ENCODE measurements at places on chromosomes 16 and 17.
A peak's percentile ranks its signal among the peaks of the same experiment; 100 is the strongest.

DNA sequence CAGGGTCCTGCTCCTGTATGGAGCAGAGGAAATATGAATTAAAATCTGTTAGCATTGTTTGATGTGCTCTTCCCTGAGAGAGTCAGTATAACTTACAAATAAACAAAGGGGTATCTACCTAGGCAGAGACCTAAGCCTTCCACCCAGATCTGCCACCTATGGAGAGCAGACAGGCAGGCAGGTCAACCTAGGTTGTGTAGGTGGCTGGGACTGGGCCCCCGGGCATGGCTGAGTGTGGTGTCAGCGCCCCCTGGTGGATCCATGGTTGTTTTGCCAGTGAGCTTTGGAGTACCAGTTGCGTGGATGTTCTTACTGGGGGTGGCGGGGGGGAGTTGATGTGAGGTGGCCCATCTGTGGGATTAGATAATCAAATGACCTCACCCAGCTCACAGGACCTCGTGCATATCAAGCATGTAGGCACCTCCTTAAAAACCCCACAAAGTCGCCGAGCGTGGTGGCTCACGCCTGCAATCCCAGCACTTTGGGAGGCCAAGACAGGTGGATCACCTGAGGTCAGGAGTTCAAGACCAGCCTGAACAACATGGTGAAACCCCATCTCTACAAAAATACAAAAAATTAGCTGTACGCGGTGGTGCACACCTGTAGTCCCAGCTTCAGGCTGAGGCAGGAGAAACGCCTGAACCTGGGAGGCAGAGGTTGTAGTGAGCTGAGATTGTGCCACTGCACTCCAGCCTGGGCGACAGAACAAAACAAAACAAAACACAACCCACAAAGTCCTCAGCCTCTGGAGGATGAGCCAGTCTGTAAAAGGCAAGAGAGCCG lies 17.6 kb downstream of the DUS2 start:
- H3K36me3 ChIP-seq, result peaks cover 10% of the 10 kb centered on the region
- peak; percentile 54 for DNase-seq
- no peak overlapping the region for H3K27ac ChIP-seq
- H3K4me1 ChIP-seq, result no peaks in the 10 kb centered on the region

- H3K36me3 ChIP-seq, result peaks cover 57% of the 10 kb centered on the region
- no peak overlapping the region for H3K27ac ChIP-seq
- no peak overlapping the region for H3K4me3 ChIP-seq
- H3K27me3 ChIP-seq, result no peaks in the 10 kb centered on the region
- DNase-seq, result no peak
- peaks cover 25% of the 10 kb centered on the region for H3K4me1 ChIP-seq
Observed at GRCh38 chr16:9099131-9099625, 7.7 kb downstream of the HAPSTR1 start.

GRCh38 chr17:61868074-61868473 lies 4.7 kb upstream of the BRIP1 start:
- H3K27ac ChIP-seq, result no peak overlapping the region
- H3K36me3 ChIP-seq, result peaks cover 22% of the 10 kb centered on the region
- peaks cover 5% of the 10 kb centered on the region for H3K4me1 ChIP-seq
- no peak for DNase-seq

- H3K4me1 ChIP-seq, result no peaks in the 10 kb centered on the region
- DNase-seq, result no peak
- no peaks in the 10 kb centered on the region for H3K36me3 ChIP-seq
- no peak overlapping the region for H3K27ac ChIP-seq
Observed at GRCh38 chr17:12342609-12343435, 322.1 kb downstream of the MAP2K4 start.

DNA sequence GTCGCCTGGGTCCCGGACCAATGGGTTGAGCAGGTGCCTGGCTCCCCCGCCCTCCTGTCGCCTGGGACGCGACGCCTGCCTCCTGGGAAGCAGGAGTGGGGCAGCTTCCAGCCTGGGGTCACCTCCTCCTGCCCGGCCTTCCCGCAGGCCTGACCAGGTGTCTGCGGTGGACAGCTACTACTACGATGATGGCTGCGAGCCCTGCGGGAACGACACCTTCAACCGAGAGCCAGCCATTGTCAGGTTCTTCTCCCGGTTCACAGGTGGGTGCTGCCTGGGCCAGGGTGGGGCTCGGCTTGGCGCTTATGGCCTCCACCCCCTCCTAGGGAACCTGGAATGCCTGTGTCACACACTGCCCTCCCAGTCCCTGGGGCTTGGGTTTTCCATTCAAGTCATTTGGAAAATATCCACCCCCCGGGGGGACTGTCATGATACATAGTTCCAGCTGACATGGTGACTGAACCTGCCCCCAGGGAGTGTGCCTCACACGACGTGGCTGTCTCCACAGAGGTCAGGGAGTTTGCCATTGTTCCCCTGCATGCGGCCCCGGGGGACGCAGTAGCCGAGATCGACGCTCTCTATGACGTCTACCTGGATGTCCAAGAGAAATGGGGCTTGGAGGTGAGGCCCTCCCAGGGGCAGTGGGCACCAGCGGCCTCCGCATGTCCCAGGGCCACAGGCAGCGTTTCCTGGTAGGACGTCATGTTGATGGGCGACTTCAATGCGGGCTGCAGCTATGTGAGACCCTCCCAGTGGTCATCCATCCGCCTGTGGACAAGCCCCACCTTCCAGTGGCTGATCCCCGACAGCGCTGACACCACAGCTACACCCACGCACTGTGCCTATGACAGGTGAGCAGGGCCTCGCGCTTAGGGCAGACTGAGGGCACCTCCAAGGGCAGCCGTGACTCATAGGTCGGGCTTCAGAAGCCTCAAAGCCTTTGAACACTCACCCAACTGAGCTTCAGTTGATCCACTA lies 2.3 kb downstream of the DNASE1 start:
- peak overlapping the region; percentile 96 for H3K27ac ChIP-seq
- peaks cover 18% of the 10 kb centered on the region for H3K4me1 ChIP-seq
- H3K27me3 ChIP-seq, result no peaks in the 10 kb centered on the region
- peaks cover 71% of the 10 kb centered on the region for H3K36me3 ChIP-seq

- H3K27me3 ChIP-seq, result no peaks in the 10 kb centered on the region
- H3K36me3 ChIP-seq, result peaks cover 2% of the 10 kb centered on the region
- H3K4me3 ChIP-seq, result peak within 1 kb of the TSS; percentile 95
- peaks cover 45% of the 10 kb centered on the region for H3K4me1 ChIP-seq
- DNase-seq, result peak; percentile 97
Observed at GRCh38 chr17:41918314-41919164, at the start of gene ACLY. Gene ACLY, minus strand, starts transcription at chr17:41918951. Its CDS starts 5,078 bp downstream, at chr17:41913873.

GRCh38 chr16:54351171-54351570 lies 64.6 kb upstream of the IRX3 start:
- H3K4me3 ChIP-seq, result no peak overlapping the region
- no peak overlapping the region for H3K27ac ChIP-seq
- no peaks in the 10 kb centered on the region for H3K36me3 ChIP-seq
- DNase-seq, result no peak

- H3K27me3 ChIP-seq, result no peaks in the 10 kb centered on the region
- DNase-seq, result no peak
- H3K4me3 ChIP-seq, result no peak overlapping the region
- peaks cover 23% of the 10 kb centered on the region for H3K4me1 ChIP-seq
Observed at GRCh38 chr16:3142770-3143169, 7.9 kb downstream of the ZNF213 start.

DNA sequence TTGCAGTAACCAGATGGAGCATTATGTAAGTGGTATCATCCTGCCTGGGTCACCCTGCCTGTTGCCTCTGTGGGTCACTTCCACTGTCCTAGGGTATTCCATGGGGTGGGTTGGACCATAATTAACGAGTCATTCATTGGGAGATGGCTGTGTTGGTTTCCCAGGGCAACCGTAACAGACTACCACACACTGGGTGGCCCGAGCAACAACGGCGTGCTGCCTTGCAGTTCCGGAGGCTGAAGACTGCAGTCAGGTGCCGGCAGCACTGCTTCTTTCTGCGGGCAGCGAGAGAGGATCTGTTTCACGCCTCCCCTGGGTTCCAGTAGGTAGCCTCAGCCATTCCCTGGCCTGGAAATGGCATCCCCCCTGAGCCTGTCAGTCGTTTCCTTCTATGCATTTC lies 28.9 kb upstream of the CMIP start:
- H3K27ac ChIP-seq, result no peak overlapping the region
- no peaks in the 10 kb centered on the region for H3K36me3 ChIP-seq
- H3K27me3 ChIP-seq, result no peaks in the 10 kb centered on the region
- H3K4me3 ChIP-seq, result no peak overlapping the region
- DNase-seq, result no peak
- H3K4me1 ChIP-seq, result no peaks in the 10 kb centered on the region

GRCh38 chr16:7372095-7372494 lies 39.5 kb downstream of the RBFOX1 start:
- H3K27me3 ChIP-seq, result no peaks in the 10 kb centered on the region
- DNase-seq, result no peak
- no peaks in the 10 kb centered on the region for H3K4me1 ChIP-seq
- H3K27ac ChIP-seq, result no peak overlapping the region
- no peaks in the 10 kb centered on the region for H3K36me3 ChIP-seq

- no peaks in the 10 kb centered on the region for H3K36me3 ChIP-seq
- H3K27ac ChIP-seq, result peak overlapping the region; percentile 33
- H3K4me1 ChIP-seq, result peaks cover 9% of the 10 kb centered on the region
Observed at GRCh38 chr16:8505327-8505991, 84.9 kb downstream of the TMEM114 start.

GRCh38 chr17:80937462-80938381 lies 53.9 kb upstream of the CHMP6 start:
- DNase-seq, result no peak
- H3K4me3 ChIP-seq, result no peak overlapping the region
- no peak overlapping the region for H3K27ac ChIP-seq
- peaks cover 7% of the 10 kb centered on the region for H3K4me1 ChIP-seq
- peaks cover 12% of the 10 kb centered on the region for H3K36me3 ChIP-seq

DNA sequence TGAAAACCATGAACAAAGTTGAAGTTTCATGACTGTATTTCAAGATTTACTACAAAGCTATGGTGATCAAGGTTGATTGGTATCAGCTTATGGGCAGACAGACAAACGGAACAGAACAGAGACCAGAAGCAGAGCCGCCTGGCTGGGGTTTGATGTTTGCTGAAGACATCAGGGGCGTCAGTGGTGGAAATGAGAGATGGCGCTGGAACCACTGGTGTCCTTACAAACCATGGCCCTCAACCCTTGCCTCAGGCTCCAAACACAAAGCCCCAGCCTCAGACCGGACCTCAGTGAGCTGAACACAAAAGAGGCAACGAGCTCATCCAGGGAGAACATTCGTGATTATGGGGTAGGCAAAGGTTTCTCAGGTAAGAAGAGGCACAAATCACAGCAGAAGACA lies 113.0 kb upstream of the METRNL start:
- no peaks in the 10 kb centered on the region for H3K36me3 ChIP-seq
- no peak overlapping the region for H3K4me3 ChIP-seq
- H3K4me1 ChIP-seq, result peaks cover 4% of the 10 kb centered on the region
- no peaks in the 10 kb centered on the region for H3K27me3 ChIP-seq
- H3K27ac ChIP-seq, result no peak overlapping the region
- DNase-seq, result no peak

- no peaks in the 10 kb centered on the region for H3K4me1 ChIP-seq
- no peak for DNase-seq
- no peak overlapping the region for H3K4me3 ChIP-seq
- no peak overlapping the region for H3K27ac ChIP-seq
- no peaks in the 10 kb centered on the region for H3K36me3 ChIP-seq
- no peaks in the 10 kb centered on the region for H3K27me3 ChIP-seq
Observed at GRCh38 chr16:52501746-52502145, 45.2 kb downstream of the TOX3 start.

DNA sequence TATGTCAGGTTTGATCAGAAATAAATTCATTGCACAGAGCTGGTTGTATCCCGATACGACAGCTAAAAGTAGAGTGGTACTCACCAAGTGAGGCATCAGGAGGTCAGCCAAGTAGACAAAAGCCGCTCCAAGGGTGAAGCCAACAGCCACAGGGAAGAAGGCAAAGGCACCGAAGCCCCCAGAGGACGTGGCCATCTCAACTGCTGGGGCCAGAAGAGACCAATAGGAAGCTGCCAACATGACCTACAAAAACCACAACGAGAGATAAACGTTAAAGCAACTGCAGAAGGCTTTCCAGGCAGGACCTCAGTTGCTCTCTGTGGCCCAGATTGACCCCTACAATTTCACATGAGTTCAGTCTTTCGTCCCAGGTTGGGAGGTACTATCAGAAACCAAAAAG lies 61.0 kb downstream of the SLC39A11 start:
- H3K27ac ChIP-seq, result no peak overlapping the region
- DNase-seq, result no peak
- no peak overlapping the region for H3K4me3 ChIP-seq
- peaks cover 23% of the 10 kb centered on the region for H3K4me1 ChIP-seq
- H3K36me3 ChIP-seq, result no peaks in the 10 kb centered on the region
- H3K27me3 ChIP-seq, result no peaks in the 10 kb centered on the region

- no peak for DNase-seq
- H3K4me1 ChIP-seq, result no peaks in the 10 kb centered on the region
- H3K36me3 ChIP-seq, result peaks cover 53% of the 10 kb centered on the region
- H3K4me3 ChIP-seq, result no peak overlapping the region
- H3K27ac ChIP-seq, result no peak overlapping the region
- no peaks in the 10 kb centered on the region for H3K27me3 ChIP-seq
Observed at GRCh38 chr17:50185631-50186471, 15.6 kb downstream of the COL1A1 start.

DNA sequence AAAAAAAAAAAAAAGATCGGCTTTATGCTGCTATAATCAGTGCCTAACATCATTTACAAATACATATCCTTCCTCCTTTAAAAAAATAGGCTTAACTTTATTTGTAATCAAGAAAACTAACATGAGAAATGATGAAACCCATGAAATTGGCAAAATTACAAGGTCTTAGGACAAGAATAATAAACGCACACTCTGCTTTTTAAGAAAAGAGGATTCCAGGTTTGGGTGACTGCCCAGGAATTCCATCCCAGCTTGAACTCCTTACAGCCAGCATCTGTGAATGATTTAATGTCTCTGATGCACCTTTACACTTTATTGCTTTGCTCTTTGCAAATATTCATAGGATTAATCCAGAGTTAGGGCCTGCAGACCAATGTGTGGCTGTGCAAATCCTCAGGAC lies 196.0 kb downstream of the CBLN1 start:
- no peak overlapping the region for H3K27ac ChIP-seq
- no peaks in the 10 kb centered on the region for H3K4me1 ChIP-seq
- no peak overlapping the region for H3K4me3 ChIP-seq
- H3K36me3 ChIP-seq, result no peaks in the 10 kb centered on the region
- DNase-seq, result no peak

DNA sequence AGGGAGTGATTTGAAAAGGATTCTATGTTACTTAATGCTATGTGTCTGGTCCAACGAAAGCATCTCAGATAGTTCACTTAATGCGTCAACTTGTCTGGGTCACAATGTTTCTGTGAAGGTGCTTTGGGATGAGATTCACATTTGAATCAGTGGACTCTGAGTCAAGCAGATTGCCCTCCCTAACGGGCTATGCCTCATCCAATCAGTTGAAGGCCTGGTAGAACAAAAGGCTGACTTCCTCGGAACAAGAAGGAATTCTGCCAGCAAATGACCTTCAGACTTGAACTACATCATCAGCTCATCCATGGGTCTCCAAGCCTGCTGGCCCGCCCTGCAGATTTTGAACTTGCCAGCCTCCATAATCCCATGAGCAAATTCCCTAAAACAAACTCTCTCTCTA lies 15.2 kb downstream of the EMP2 start:
- H3K4me1 ChIP-seq, result no peaks in the 10 kb centered on the region
- H3K36me3 ChIP-seq, result no peaks in the 10 kb centered on the region
- no peak for DNase-seq
- H3K27me3 ChIP-seq, result no peaks in the 10 kb centered on the region
- H3K4me3 ChIP-seq, result no peak overlapping the region

GRCh38 chr17:38451840-38452529 lies 23.7 kb downstream of the ARHGAP23 start:
- H3K27ac ChIP-seq, result peak overlapping the region; percentile 93
- DNase-seq, result peak; percentile 50
- no peaks in the 10 kb centered on the region for H3K36me3 ChIP-seq
- no peak overlapping the region for H3K4me3 ChIP-seq
- peaks cover 48% of the 10 kb centered on the region for H3K4me1 ChIP-seq

All from large intestine (tissue), 12 donors.